T1000 (cell line): ENCODE measurements at places on chromosomes 3 and 15.

DNA sequence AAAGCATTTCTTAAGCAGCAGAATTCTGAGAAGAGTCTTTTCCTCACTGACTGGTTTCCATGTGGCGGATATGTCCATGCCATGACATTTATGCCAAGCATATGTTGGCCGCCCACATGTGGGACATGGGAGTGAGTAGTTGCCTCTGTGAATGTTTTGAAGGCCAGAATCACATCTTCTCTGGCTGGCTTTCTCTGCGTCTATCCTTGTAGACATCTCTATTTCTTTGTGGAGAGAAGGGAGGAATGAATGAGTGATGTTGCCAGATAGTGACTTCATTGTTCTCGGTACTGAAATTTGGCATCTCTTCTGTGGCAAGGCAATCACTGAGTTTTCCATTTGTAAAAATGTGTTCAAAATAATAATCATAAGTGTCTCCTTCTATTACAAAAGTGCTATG, 316.0 kb downstream of the CLSTN2 start:
- DNase-seq, result no peak

GRCh38 chr3:144102421-144102820, 130.8 kb downstream of the DIPK2A start:
- DNase-seq, result no peak

DNA sequence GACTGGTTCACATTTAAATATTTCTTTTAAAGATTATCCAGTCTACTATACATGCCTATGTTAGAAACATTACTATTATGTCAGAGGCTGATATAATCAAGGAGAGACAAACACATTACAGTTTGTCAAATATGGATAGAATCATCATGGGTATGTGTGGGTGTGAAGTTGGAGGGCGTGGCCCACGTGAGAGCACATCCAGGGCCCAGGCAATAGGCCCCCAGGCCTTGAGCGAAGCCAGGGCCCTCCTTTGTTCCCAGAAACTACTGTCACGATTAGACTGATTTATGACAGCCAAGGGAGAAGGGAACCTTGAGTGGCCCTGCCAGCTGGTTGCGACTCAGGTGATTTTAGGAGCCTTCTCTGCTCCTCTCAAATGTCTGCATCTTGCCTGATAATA, 26.9 kb upstream of the LDHAL6B start:
- DNase-seq, result no peak

DNA sequence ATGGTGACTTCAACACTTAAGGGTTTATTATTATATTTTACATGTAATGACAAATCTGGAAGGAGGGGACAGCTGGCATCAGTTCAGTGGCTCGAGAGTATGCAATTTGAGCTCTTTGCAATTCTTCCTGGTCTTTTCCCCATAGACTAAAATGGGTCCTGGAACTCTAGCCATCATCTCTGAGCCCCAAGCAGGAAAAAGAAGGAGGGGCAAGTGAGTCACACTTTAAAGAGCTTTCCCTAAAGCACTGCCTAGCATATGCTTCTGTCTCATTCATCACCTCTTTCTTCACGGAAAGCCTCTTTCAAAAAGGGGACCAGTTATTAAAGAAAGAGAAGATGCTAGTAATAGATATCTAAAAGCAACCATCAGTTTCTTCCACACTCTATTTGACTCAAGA, 466.3 kb downstream of the ZIC1 start:
- peak; percentile 10 for DNase-seq

DNA sequence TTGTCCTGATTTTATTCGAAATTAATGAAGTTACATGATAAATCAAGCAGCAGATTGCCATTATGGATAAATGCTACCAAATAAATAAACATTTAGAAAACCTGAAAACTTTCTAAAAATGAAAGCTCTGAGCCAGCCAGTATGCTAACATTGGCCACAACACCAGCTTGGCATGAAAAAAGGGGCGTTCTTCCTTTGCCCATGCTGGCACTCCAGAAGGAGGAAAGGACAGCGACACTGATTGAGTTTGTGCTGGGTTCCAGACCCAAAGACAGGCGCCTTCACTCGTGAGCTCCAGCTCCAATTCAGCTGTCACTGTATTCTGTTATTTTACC, 5.1 kb downstream of the STIMATE start:
- DNase-seq, result no peak

DNA sequence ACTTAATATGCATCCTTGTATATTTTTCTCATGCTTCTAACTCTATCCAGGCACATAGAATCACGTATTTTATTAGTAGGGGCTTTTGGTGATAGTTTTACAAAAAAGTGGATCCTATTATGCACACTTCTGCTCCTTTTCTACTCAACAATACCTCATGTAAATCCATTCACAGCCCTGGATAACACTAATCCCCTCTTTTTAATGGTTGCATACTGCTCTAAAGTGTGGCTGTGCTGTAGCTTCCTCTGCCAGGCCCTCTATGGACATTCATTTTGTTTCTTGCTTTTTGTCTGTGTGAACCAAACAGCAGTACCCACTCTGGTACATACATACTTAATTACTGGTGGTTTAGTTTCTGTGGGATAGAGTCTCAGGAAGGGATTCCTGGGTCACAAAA, 51.3 kb upstream of the SCAANT1 start:
- no peak for DNase-seq
